ENCODE measurements at places on chromosomes 4 and X. TPM values are rescaled to one million over a fixed set of nuclear protein-coding genes. Genes with fewer than 3 reads are reported as not detected.

- no peak overlapping the region for H3K4me3 ChIP-seq
- DNase-seq = no peak
- no peak overlapping the region for H3K27ac ChIP-seq
- H3K36me3 ChIP-seq = no peaks in the 10 kb centered on the region
- no peaks in the 10 kb centered on the region for H3K4me1 ChIP-seq
Observed at GRCh38 chrX:73850124-73851013, 287.4 kb downstream of the CHIC1 start.

GRCh38 chr4:22897520-22898108, 204.9 kb downstream of the GBA3 start:
- H3K36me3 ChIP-seq = no peaks in the 10 kb centered on the region
- no peak overlapping the region for H3K4me3 ChIP-seq
- no peak for DNase-seq
- H3K27me3 ChIP-seq = no peaks in the 10 kb centered on the region
- H3K4me1 ChIP-seq = no peaks in the 10 kb centered on the region

- no peak overlapping the region for H3K4me3 ChIP-seq
- H3K27ac ChIP-seq = no peak overlapping the region
- no peaks in the 10 kb centered on the region for H3K27me3 ChIP-seq
- H3K36me3 ChIP-seq = no peaks in the 10 kb centered on the region
- no peaks in the 10 kb centered on the region for H3K4me1 ChIP-seq
- no peak for DNase-seq
Observed at GRCh38 chr4:126123611-126124325, 809.0 kb downstream of the FAT4 start.

DNA sequence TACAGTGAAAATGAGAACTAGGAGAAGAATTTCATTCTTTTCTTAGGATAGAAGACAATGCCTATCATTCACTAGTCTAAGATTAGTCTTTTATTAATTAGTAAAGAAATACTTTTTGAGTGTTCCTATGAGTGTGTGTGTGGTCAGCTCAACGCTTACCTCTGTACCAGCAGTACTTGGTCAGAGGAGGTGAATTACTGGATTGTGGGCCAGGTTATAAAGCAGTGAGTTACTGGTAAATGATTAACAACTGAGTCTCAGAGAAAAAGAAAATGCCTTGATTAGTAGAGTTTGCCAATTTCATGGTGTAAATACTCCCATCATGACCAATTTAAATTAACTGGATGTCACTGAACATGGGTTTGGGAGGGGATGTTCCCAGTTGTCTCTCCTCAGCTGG, 444.6 kb downstream of the STIM2 start:
- no peak overlapping the region for H3K4me3 ChIP-seq
- H3K27me3 ChIP-seq = no peaks in the 10 kb centered on the region

DNA sequence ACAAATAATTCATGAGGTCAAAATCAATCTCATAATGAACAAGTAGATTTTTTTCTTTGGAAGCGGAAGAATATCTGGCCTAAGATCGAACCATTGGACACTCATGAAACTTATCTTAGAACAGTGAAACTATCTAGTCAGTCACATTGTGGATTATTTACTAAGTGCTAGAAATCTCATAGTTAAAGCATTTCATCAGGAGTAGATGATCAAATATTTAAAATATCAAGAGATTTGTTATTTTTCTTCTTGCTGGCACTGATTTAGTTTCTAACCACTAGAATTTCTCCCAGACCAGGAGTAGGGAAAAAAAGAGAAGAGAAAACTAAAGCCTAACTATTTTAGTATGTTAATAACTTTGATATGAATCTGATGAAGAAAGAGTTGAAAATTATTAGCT, 105.5 kb downstream of the SHROOM3 start:
- H3K4me3 ChIP-seq = no peak overlapping the region
- no peak overlapping the region for H3K27ac ChIP-seq
- H3K4me1 ChIP-seq = no peaks in the 10 kb centered on the region
- no peak for DNase-seq
- H3K27me3 ChIP-seq = no peaks in the 10 kb centered on the region

DNA sequence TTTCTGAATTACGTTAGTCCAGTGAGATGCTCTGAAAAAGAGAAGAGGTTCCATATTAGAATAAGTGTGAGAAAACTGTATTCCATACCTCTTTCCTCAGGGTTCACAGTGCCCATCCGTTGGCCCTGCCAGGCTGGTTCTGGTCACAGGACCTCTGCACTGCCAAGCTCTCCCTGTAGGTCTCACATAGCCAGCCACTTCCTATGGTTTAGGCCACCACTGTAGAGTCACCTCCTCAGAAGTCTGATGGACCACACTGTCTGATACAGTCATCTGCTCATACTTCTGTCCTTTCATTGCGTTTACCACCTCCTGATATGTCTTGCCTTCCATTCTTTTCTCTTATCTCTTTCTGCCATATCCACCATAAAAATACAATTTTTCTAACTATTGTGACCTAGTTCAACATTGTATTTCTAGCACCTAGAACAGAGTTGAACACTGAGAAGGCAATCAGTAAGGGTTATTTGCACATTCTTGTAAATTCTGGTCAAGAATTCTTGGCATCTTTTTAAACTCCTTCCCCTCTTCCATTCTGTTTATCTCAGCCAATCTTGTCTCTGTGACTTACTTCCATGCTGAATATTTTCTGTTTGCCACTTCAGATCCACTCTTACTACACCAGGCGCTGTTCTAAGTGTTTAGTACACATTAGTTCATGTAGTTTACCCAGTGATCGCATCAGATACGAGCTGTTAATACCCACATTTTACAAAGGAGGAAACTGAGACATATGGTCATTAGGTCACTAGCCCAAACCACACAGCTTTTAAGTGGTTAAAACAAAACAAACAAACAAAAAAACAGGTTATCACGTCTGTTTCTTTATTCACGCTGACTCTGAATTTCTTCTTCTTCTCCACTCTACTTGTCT, 125.6 kb downstream of the CBR4 start:
- H3K4me3 ChIP-seq = no peak overlapping the region
- no peaks in the 10 kb centered on the region for H3K27me3 ChIP-seq
- H3K27ac ChIP-seq = peak overlapping the region; percentile 41
- DNase-seq = no peak

DNA sequence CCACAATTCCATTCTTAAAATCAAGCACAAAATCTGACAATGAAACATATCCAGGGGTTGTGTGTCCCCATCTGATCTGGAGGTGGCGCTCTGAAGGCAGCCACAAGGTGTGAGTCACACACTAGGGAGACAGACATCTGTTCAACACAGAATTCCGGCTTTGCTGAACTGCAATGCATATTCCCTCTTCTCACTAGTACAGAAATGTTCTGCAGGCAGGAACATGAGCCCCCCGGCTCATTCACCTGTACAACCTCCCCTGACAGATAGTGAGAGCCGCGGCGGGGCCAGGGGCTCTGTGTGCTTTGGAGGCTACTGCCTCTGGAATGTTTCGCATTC, 41.9 kb downstream of the WDR1 start:
- H3K36me3 ChIP-seq = peaks cover 71% of the 10 kb centered on the region
- H3K27ac ChIP-seq = no peak overlapping the region
- no peaks in the 10 kb centered on the region for H3K4me1 ChIP-seq
- H3K4me3 ChIP-seq = no peak overlapping the region
- no peak for DNase-seq

DNA sequence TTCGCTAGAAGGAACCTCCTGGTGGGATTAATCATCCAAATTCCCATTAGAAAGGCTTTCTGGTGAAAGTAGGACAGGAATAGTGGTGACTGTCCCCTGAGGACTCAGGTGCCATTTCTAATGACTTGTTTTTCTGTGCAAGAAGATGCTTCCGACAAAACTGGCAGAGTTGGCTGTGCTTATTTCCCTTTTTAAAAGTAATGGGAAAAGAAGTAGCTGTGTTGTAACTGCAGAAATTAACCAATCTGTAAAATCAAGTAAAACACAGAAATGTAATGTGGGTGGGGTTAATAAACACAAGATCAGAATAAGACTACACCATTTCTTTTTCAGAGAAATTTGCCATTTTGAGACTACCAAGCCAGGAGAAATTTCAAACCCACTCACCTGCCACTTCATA, 55.0 kb upstream of the FAM9B start:
- H3K36me3 ChIP-seq = no peaks in the 10 kb centered on the region
- no peaks in the 10 kb centered on the region for H3K4me1 ChIP-seq
- DNase-seq = no peak
- H3K4me3 ChIP-seq = no peak overlapping the region
- H3K27me3 ChIP-seq = no peaks in the 10 kb centered on the region
- no peak overlapping the region for H3K27ac ChIP-seq

Gene GPR143
- total RNA-seq = not detected

Gene ODAPH
- total RNA-seq = not detected

All from ascending aorta (tissue), 2 donors.